ELF-1 (cell line): ENCODE measurements at places on chromosomes 13 and 19.

GRCh38 chr13:67538906-67539305 is 308.8 kb upstream of the PCDH9 start:
- DNase-seq, result no peak

DNA sequence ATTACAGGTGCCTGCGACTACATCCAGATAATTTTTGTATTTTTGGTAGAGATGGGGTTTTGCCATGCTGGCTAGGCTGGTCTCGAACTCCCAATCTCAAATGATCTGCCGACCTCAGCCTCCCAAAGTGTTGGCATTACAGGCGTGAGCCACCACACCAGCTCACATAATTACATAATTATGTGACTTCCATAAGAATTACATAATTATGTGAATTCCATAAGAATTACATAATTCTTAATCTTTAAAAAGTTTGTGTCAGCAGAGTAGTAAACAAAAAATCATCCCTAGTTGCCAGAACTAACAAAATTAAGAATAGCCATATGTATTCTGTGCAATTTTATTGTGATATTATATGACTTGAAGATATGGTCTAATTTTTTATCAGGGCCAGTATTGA is 25.6 kb downstream of the IFT88 start:
- DNase-seq, result no peak

DNA sequence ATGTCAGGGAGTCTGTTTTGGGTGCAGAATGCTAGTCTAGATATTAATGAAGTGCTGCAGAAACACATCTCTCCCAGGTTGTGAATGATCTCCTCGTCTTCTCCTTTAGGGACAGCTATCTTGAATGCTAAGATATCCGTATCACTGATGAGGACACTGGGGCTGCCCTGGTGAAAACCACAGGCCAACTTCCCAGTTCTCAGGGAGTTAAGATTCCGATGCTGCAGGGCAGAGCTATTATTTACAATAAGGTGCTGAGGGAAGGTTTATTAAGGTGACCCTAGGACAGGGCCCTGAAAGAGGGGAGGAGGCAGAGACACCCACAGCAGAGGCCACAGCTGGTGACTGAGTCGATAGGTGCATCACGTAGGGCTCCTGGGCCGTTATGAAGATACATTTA is 66.1 kb downstream of the TNFRSF19 start:
- no peak for DNase-seq

DNA sequence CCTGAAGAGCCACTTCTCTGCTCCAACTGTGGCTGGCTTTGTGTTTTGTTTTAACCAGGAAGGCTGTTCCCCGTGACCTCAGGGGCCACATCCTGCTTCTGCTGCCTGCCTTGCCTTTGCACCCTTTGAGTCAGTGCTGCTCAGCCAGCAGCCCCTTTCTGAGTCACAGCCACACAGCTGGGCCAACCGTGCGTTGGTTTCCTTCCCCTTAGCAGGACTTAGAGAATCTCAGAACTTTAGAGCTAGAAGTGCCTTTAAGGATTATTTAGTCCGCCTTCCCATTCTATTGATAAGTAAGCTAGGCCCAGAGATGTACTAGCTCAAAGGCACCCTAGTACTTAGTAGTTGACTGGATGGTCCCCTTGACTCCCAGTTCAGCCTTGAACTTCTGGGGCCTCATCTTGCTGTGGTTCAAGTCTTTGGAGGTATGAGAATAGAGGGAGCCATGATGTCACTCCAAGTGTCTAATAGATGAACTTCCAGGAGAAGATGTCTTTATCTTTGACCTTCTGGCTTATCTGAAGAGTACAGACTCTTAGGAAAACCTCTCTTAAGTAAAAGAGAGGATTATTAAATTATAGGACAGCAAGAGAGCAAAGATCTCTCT is 8.0 kb downstream of the RGCC start:
- DNase-seq, result no peak

DNA sequence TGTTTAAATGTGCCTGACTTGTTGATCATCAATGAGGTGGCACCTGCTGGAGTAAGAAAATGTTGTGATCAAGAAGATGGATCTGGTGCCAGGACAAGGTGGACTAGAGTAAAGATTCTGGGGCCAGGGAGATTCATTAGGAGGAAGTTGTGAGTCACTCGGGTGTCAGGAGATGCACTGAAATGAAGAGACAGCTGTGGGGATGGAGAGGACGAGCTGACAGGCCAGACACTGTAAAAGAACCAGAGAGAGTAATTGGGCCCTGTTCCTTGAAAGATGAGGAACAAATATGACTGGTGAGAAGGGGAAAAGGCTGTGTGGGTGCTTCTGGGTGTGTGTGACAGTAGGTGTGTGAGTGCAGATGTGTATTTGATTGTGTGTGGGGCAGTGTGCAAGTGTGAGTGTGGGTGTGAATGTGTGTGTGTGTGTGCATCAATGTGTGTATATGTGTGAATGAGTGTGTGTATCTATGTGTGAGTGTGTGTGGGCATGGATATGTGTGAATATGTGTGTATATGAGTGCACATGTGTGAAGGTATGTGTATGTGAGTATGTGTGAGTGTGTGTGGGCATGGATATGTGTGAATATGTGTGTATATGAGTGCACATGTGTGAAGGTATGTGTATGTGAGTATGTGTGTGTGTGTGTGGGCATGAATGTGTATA is 260.5 kb downstream of the RFC3 start:
- no peak for DNase-seq
